Stimulated activated CD4-positive, alpha-beta T cell treated with anti-CD3 and anti-CD28 coated beads, Interleukin-4, amount 100 ng/mL, for 24 hours (primary cell): ENCODE measurements at places on chromosomes 6 and 20.

- DNase-seq, result no peak
These were observed 47.6 kb downstream of the CHD6 start for GRCh38 chr20:41570557-41570956.

- DNase-seq, result no peak
These were observed 7.0 kb downstream of the CEP250 start for GRCh38 chr20:35462351-35462750.

DNA sequence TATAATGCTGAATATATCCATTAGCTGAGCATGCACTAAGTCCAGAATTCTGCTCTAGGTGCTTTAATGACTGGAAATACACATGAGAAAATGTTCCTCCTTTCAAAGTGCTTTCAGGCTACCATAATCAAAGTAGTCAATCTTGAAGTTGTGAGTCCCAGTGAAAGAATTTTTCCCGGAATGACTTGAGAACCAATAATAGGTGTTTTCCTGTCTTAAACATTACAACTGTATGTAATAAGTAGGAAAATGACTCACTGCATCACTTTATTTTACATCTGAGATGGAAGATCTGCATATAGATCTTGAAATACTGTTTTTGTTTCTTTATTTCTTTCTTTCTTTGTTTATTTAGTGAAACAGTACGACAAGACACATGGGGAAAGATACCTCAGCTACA, 437.4 kb upstream of the JAG1 start:
- DNase-seq, result no peak

DNA sequence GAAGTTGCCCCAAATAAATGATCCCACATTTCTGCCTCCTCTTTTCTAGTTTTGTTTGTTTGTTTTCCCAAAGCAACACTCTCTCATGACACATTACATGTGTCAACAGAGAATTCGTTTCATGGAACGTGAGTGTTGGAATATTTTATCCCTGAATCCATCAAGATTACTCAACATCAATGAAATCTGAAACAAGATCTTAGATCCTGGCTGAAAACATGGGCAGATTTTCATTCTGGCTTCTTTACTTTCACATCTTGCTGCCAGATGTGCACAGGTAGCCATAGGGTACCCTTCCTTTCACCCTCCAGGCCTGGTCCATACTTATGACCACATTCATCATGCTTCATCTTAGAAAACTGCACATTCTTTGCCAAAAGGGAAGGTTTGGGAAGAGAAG, 347.0 kb downstream of the DOK5 start:
- DNase-seq, result no peak

- peak; percentile 29 for DNase-seq
These were observed 127.1 kb upstream of the AHI1 start for GRCh38 chr6:135624402-135625295.

DNA sequence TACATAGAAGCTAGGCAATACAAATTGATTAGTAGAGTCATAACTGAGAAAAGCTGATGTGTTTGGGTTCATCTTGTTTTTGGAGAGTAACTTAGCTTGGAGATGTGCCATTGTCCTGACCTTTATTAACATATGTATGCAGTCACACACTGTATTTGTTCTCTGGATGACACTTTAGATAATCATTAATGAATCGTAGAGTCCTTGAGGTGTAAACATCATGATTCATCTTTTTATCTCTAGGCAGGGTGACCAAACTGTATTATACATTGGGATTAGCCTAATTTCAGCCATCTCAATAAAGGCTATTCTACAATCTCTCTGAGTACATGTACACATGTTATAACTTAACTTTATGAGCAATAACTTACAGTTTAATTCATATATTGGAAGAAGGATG, 3.6 kb upstream of the MTCL3 start:
- no peak for DNase-seq

- DNase-seq, result no peak
These were observed 94.7 kb upstream of the SNX9 start for GRCh38 chr6:157728183-157728881.

DNA sequence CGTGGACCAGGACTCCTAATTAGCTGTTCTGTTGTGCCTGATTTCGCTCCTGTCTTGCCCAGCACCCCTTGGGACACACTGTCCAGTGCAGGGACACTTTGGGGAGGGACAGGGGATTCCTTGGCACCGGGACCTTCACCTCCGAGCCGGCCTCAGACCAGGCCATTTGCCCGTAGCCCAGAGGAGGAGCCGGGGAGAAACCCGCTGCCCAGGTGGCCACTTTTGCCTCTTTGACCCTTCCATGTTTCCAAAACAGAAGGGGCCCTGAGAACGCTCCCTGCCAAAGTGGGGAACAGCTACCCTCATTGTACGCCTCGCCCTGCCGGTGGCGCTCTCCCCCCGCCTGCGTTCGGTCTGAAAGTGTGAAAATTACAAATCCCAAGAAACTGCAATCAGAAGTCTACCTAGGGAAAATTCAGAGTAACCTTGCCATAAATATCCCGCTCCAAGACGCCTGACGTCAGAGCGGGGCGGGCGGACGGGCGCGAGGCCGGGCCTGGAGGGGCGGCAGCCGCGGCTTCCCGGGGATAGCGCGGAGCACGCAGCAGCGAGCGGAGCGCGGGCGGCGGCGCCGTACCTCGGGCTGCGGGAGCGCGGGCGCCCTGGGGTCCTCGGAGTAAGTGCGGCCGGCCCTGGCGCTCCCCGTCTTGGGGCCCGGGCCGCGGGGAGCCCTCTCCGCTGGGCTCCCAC, at the start of gene DAAM2:
Gene DAAM2 (plus strand): TSS at position 527 of the 690 bp plus-strand sequence. CDS start 63,927 bp downstream, outside the sequence.
- no peak for DNase-seq

DNA sequence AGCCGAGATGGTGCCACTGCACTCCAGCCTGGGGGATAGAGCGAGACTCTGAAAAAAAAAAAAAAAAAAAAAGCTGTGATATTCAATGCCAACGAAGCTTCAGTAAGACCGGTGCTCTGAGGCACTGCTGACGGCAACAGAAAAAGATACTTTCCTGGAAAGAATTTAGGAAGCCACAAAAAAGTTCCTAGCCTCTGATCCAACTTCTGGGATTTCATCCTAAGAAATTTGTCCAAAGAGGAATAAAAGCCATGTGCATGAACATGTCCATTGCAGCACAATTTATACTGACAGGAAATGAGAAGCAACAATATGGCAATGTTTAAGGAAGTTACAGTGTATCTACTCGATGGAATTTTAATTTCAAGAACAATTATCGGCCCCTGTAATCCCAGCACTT, 24.5 kb upstream of the CARMIL1 start:
- DNase-seq, result no peak

DNA sequence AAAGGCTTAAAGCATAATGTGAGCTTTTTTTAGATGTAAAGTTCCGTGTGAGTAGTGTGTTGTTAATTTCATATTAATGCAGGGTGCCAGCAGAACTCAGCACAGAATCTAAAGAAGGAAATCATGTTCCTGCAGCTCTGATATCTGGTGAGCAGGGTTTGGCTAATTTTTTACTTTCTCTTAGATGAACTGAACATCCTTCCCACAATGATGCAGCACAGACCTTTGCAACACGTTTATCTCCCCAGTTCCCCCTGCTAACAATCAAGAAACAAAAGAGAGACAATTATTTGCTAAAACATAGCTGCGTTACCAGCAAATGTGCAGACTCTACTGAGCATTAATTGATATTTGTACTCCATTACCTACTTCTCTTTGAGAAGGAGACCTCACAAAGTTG, 39.1 kb upstream of the ATXN1 start:
- DNase-seq, result no peak

GRCh38 chr6:46338131-46338530, 153.1 kb downstream of the RCAN2 start:
- DNase-seq, result no peak

- peak; percentile 9 for DNase-seq
These were observed 15.2 kb downstream of the FAM210B start for GRCh38 chr20:56373942-56374341.

DNA sequence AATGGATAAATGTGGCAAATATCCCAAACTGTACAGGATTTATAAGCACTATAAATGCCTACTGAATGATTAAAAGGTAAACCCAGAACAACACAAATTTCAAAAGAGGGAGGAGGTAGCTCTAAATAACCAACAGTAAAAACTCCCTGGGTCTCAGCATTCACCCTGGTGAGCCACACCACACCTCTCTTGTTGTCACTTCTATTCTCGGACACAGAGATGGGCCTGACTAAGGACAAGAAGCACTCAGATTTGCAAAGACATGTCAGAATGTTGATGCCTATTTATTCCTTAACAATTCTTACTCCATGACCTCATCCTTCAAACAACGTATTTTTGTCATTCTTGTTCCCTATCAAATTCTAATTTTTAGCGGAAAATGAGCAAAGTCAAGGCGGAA, 14.7 kb downstream of the TNFRSF21 start:
- DNase-seq, result no peak

- no peak for DNase-seq
These were observed 11.4 kb downstream of the NUDT3 start for GRCh38 chr6:34381081-34381480.

DNA sequence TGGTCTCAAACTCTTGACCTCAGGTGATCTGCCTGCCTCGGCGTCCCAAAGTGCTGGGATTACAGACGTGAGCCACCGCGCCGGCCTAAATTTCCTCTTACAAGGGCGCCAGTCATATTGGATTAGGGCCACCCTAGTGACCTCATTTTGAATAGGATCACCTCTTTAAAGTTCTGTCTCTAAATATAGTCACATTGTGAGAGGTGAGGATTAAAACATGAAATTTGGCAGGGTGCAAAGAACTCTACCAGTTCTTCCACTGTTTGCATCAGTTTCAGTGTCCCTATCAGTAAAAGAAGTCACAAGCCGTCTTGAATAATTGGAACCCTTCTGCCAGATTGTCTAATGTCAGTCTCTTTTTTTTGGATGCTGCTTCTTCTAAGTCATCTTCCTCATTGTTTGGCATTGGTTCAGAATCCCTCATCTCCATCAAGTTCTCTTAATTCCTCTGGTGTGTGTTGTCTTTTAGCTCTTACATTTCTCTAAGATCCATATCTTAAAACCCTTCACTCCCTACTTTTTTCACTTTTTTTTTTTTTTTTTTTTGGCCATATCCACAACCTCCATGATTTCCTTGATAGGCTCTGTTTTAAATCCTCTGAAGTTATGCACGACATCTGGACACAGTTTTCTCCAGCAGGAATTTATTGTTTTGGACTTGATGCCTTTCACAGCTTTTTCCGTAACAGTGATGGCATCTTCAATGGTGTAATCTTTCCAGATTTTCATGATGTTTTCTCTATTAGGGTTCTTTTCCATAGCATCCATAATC, 56.8 kb downstream of the NCOA3 start:
- no peak for DNase-seq
